ENCODE measurements at places on chromosomes 2 and 18.

- DNase-seq, result peak; percentile 3
Measured at GRCh38 chr2:65800998-65801397, 368.6 kb upstream of the SPRED2 start.

GRCh38 chr2:128986026-128986715, 667.5 kb upstream of the HS6ST1 start:
- DNase-seq, result peak; percentile 1

DNA sequence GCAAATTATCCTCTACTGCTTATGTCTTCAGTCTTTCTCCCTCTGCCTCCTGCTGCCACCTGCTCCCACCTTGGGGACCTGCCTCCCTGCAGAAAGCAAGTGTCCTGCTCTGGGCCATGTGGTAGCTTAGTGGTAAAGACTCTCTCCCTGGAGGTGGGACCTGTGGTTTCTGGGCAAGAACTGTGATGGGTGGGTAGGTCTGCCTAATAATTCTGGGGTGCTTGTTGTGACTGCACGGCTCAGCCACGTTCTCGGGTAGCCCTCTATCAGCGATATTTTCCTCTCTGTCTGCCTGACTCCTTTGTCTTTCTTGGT, 16.4 kb upstream of the CD28 start:
- no peak for DNase-seq

DNA sequence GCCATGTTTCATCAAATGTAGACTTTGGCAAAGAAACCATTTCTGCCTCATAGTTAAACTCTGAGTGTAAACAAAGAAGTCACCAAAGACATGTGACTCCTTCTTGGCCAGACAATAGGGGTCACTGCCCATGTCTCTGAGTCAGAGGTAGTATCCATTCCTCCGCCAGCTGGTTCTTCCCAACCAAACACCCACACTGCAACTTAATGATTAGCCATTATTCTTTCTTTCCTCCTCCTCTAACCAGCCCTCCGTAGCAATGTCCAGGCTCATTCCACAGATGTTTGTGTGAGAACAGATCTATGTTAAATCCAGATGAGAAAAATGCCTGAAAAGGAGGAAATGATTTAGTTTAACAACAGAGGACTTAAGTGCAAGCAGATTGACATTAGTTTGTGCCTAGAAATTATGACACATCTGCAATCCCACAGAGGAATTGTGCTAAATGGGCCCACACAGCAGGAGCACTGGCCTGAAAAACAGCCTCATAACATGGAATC, 127.9 kb upstream of the SH3BP4 start:
- peak; percentile 97 for DNase-seq

DNA sequence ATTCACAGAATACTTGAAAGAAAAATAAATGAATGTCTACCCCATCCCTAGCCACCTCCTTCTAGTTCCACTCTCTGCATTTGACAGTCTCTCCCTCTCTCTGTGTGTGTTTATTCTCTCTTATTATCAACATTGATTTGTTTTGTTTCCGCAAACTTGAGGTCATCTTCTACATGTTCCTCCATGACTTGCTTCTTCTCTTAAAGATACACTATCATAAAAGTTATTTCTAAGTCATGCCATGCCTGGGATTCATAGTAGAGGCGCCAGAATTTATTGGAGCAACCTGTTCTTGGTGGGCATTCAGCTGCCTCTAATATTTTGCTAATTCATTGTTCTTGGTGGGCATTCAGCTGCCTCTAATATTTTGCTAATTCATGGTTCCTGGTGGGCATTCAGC, 58.9 kb upstream of the SMAD7 start:
- no peak for DNase-seq

GRCh38 chr2:16139663-16140615, 199.6 kb downstream of the MYCN start:
- DNase-seq, result no peak

DNA sequence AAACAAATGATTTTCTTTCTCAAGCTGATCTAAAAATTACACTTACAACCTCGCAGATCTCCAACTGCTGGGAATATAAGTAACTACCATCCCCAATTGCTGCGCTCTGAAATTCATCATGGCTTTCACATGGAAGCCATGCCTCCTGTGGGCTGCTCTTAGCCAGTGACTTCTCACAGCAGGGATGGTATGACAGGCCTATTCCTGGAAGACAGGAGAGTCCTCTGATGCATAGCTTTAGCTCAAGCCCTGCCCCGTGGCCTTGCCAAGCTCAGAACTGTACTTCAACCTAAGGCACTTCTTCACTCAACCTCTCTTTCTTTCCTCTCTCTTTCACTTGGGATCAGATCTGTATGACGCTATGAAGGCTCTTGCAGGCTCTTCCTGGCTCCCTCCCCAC, 12.6 kb upstream of the ELAC1 start:
- DNase-seq, result no peak

DNA sequence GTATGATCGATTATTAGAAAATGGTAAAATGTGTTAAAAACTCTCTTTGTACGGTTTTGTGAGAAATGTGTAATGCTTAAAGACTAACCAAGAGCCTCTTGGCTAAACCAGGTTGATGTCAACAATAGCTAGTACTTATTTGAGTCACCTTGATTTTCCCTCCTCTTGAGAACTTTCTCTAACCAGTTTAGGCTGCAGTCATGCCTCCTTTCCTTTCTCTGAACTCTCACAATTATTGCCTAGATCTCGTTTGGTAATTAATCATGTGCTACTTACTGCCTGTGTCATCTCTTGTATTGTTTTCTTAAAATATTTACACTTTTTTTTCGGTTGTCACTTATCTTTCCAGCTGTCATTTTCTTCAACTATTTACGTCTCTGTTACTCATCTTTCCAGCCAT, 1.1 kb upstream of the EPC2 start:
- no peak for DNase-seq

GRCh38 chr18:80200932-80201672, 46.2 kb downstream of the PARD6G start:
- DNase-seq, result peak; percentile 46

DNA sequence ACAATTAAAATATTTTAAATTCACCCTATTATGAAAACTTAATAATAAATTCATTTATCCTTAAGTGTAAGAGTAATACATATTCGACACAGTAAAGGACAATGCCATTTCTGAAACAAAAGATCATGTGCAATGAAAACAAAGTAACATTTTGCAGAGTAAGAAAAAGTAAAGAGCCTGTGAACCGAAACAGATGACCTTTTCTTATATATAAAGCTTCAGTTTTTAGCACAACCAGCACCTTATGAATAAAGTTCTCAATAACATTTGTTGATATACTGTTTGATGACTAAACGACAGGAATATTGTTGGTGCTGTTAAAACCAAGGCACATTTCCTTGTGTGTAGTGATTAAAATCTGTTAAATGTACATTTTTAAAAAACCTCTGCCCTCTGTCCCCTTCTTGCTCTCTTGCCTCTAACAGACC, 1.5 kb downstream of the PELI1 start:
- no peak for DNase-seq

GRCh38 chr2:5690718-5691220, 1.4 kb upstream of the SOX11 start:
- DNase-seq, result peak; percentile 30

All from astrocyte of the spinal cord (primary cell).